Stimulated activated CD8-positive, alpha-beta memory T cell treated with anti-CD3 and anti-CD28 coated beads, Interleukin-4, amount 100 ng/mL, for 4 hours (primary cell): ENCODE measurements at places on chromosomes 2 and 18.

GRCh38 chr18:47174545-47175116 lies 1.5 kb downstream of the IER3IP1 start:
- no peak for DNase-seq

DNA sequence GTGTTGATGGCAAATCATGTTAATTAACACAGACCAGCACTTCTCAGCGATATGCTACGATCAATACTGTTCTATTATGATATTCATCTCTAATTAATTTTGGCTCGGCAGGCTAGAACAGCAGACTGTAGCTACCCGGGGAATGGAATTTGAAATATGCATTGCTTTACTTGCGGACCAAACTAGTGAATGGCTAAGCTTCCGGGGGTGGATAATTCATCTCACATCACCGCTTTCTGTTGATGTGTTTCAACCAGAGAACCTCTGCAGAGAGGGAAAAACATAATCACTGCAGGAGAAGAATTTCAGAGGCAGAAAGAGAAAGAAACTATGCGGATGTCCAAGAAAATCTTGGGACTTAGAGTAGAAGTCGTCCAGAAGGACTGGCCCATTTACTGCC lies 490.9 kb downstream of the STK39 start:
- DNase-seq, result no peak

DNA sequence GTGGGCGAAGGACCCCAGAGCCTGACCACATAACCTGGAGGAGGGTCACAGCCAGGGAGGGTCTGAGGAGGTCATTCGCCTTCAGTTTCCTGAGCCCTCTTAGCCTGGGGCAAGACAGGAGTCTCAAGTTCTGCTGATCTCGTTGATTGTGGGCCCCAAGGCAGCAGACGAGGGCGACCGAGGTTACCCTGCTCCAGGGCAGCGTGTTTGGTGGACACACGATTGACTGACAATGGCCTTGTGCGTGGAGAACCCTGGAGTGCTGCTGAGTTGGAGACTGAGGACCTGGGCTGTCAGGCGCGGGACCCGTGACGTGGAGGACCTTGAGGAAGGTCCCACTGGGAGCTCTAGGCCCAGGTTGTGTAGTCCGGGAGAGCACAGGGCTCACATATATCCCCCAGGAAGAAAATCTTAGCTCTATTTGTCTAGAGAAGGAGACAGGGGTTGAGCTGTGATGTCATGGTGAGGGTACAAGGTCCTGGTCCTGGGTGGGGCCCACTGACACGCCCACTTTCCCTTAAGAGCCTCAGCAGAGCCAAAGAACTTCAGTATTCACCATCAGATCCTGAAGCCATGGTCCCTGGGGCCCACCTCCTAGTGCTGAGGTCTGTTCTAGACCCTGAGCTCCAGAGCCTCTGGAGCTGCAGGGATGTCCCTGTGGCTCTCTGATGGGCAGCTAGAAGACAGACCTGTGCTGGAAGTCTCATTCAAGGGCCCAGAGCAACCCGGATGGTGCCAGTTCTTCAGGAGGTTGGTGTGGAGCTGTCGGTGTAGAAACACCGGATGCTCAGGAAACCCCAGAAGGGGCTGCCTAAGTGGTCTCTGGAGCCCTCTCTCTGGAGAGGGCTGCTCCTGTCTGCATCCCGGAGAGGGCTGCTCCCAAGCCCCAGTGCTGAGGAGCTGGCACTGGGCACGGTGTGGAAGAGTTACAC lies 53.1 kb downstream of the DYSF start:
- DNase-seq, result no peak

DNA sequence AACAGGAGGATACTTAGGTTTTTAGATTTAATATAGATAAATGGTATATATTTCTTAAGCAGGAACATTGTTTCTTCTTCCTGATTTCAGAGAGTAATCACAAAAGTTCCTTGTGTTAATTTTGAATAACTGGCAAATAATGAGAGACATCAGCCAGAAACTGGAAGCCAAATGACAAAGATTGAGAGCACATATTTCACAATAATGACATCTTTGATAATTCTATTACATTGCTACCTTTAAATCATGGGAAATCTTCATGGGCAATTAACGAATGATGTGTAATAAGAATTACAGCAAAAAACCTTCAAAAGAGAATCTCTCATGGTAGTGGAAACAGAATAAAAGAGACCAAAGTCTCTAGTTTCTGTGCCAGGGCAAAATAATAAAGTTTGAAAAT lies 215.1 kb downstream of the NUP35 start:
- no peak for DNase-seq

GRCh38 chr18:12703664-12704063 lies 822 bp downstream of the PSMG2 start:
- DNase-seq, result no peak

DNA sequence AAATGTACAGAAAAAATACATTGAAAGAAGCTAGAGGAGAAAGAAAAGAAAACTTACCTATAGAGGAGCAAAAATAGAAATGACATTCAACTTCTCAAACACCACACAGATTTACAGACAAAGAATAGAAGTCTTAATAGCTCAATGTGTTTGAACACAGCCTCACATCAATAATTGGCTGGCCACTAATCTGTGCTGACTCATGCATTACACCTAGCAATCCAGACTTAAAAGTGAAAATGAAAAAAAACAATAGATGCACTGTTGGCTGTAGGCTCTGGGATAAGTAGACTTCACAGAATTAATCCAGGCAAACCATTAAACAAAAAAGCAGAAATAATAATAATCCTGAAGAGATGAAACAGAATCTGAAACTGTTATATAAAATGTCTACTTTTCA lies 961.3 kb upstream of the CELF4 start:
- DNase-seq, result no peak

DNA sequence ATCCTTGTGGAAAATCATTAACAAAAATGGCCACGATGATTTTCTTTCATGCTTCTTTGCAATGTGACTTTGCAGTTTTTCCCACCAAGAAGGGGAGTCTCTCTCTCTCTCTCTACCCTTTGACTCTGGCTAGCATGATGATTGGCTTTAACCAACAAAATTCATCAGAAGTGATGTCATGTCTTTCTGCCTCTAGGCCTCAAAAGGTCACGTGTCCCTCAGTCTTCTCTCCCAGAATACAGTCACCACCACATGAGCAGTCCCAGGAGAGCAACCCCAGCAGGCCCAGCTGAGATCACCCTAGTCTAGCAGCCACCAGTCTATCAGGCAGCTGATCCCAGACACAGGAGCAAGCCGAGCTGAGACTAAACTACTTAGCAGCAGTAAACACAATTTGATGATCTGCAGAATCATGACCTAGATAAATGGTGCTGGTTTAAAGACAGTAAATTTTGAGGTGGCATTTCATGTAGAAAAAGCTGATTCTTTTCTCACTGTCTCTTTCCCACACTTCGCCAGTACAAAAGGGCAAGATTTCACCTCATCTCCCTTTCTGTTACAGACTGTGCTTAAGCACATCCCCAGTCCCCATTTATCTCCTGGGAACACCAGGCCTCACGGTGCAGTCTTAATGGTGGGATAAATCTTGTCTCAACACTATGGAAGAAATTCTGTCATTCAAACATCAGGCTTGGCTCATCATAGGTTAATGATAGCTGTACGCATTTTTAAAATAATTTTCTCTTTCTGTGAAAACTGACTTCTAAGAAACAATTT lies 132.7 kb downstream of the SCG2 start:
- no peak for DNase-seq

GRCh38 chr2:72147303-72147971 lies at the start of gene CYP26B1:
CYP26B1 (minus strand) TSS chr2:72147862; CDS start chr2:72147834, 28 bp downstream.
- DNase-seq, result no peak

GRCh38 chr18:45227001-45227742 lies 388.1 kb upstream of the SLC14A2 start:
- DNase-seq, result no peak

- DNase-seq, result no peak
Measured at GRCh38 chr2:3527886-3528785, 8.8 kb upstream of the ADI1 start.

GRCh38 chr2:236711440-236711839 lies 141.8 kb downstream of the ACKR3 start:
- no peak for DNase-seq

GRCh38 chr2:226738821-226739544 lies 60.6 kb downstream of the IRS1 start:
- DNase-seq, result no peak

DNA sequence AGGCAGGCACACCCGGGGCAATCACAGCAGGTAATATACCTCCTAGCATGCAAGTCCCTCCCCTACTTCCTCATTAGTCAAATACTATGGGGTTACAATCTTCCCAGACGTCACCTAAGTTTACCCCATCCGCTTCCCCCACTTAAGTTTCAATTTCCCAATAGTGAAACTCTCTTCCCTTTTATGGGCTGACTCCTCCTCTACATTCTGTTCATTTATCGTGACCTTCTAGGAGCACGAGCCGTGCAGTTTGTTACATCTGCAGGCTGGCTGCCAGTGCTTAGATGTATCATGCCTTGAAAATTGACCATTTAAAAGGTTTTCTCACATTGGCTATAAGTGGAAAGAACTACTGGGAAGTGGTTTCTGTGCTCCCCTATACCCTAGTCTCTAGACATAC lies 1357.8 kb upstream of the CRIM1 start:
- no peak for DNase-seq
